Brain pericyte (primary cell): ENCODE measurements at places on chromosomes 6 and 20.

DNA sequence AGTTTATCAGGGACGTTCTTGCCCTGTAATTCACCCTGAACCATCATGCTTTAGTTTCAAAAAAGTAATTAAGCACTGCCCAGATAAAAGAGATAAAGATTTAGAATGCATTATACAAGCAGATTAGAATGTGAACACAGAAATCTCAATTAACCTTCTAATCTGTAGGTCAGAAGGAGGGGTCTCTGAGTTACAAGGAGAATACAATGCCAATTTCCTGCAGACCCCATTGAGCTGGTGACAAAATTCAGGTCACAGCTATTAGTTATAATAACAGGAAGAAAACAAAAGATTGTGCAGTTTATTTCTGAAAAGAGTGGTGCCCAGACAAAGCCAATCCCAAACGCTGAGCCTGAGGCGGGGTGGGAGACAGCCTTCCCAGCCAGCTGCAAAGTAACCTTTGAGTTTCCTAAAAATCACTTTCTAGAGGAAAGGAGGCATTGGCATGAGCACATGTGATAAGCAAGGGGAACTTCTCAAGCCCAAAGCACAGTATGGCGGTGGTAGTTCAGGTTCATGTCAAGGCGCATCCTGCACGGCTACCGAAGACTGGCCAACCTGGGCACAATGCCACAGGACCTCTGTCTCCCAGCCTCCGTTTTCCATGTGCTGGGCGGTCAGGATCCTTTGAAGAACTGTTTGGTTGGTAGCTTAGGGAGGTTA lies 192.5 kb downstream of the TTLL2 start:
- no peak for DNase-seq

DNA sequence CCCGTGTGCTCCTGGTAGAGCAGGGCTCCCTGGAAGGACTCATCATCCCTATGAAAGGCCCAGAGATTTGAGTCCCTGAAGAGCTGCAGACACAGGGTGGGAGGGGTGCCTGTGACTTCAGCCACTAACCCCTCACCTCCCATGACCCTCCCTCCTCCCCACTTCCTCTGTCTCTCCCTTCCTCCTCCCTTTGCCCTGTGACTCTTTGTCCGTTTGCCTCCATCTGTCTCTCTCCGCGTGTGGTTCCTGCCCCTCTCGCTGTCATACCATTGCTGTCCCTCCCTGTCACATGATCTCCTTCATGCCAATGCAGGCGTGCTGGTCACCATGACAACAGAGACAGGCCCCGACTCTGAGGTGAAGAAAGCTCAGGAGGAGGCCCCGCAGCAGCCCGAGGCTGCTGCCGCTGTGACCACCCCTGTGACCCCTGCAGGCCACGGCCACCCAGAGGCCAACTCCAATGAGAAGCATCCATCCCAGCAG lies 19.0 kb downstream of the EPB41L1 start:
- DNase-seq, result no peak

DNA sequence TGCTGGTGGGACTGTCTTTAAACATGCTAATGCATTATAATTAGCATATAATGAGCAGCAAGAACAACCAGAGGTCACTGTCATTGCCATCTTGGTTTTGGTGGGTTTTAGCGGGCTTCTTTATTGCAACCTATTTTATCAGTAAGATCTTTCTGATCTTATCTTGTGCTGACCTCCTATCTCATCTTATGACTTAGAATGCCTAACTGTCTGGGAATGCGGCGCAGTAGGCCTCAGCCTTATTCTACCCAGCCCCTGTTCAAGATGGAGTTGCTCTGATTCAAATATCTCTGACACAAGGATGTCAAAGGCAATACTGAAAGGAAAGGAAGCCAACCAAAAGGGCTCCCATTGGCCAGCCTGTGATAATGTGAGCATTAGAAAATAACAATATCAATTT lies 29.8 kb upstream of the SEC63 start:
- DNase-seq, result no peak

GRCh38 chr20:23120936-23121750 lies 35.0 kb upstream of the CD93 start:
- DNase-seq, result no peak

DNA sequence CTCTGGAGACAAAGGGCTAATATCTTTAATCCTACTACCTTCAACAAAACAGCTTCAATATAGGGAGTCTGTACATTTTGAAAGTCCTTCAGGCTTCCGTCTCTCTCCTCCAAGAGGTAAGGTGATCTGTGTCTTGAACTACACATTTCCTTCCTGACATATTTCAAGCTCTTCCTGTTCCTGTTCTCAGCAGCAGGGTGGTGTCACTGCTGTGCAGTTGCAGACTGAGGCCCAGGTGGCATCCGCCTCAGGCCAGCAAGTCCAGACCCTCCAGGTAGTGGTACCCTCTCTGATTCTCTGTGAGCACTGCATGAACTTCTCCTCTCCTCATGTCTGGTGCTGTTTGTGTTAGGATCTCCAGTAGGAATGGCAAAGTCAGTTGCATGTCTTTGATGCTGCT lies 7.8 kb downstream of the NFYA start:
- no peak for DNase-seq

- no peak for DNase-seq
Measured at GRCh38 chr20:37681384-37682112, 12.3 kb upstream of the CTNNBL1 start.
